ENCODE measurements at places on chromosomes 2 and 18. TPM values are rescaled to one million over a fixed set of nuclear protein-coding genes. Genes with fewer than 3 reads are reported as not detected.

The ANKRD30BL gene
- not detected for total RNA-seq

GRCh38 chr18:43271593-43272432 is 5.5 kb downstream of the SYT4 start:
- no peak for DNase-seq

The KLHL29 gene
- total RNA-seq, result 2.4 TPM

- DNase-seq, result no peak
Measured at GRCh38 chr2:188701836-188702235, 272.3 kb upstream of the COL3A1 start.

The STPG4 gene
- total RNA-seq, result 0.58 TPM

The ARMC9 gene
- 1.1 TPM for total RNA-seq

The CTAGE1 gene
- not detected for total RNA-seq

Measured in CD4-positive, alpha-beta memory T cell (primary cell).